ENCODE measurements at places on chromosomes 4 and X. TPM values are rescaled to one million over a fixed set of nuclear protein-coding genes. Genes with fewer than 3 reads are reported as not detected.

DNA sequence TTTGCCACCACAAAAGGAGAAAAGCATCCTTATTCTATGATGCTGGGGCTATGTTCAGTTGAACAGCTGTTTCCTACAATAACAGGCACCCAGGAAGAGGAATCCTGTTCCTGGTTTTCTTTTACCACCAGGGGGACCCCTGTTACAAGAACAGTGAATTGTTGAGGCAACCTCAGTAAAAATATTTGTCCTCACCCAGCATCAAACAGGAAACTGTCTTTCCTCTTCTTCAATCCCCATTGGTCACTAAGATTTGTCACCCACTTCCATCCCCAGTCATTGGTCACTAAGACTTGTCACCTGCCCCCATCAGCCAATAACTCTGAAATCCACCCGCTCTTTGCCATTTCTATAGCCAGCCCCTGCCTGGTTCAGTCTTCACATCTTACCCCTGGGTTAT lies 143.5 kb upstream of the GALNT7 start:
- DNase-seq: no peak

GRCh38 chrX:110178179-110178865 lies 139.6 kb downstream of the AMMECR1 start:
- no peak for DNase-seq

DNA sequence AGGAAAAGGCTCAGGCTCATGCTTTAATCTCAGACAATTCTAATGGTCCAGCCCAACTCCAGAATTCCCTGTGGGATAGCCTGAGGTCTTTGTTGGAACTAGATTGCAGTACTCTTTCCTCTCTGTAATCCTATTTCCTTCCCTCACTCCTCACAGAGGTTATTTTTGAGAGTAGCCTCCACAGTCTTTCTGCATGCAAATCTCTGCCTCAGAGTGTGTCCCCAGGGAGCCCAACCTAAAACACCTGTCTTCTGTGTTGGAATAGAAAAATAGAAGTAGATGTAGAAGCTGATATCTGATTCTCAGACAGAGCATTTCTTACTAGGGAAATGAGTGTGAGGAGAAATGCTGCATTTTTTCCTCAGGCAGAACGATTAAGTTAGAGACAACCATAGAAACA lies 915.5 kb upstream of the EPHA5 start:
- DNase-seq: no peak

DNA sequence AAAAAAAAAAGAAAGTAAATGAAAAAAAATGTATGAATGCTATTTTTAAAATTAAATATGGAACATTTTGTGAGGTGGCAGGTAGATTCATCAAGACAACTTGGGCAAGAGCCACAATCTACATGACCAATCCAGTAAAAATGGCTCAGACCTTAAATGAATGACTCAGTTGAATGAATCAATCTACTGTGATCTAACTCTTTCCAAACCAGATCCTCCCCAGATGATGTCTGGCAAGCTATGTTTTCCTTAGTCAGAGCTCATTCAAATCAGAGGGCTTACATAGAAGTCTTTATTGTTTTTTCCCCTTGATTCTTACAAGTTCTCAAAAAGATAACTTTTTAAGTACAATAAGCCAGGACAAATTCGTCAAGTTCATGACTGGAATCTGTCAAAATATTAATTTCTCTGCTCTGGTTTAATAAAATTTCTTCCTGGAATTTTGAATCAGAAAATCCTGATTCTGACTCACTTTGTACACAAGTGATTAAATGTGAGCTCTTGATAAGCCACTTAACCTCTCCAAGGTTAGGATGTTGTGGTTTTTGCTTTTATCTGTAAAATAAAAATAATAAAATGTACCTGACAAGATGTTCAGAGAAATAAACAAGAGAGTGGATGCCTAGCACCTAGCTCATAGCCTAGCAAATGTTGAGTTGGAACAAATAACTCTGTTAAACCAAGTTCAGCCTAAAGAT lies 105.6 kb upstream of the SMIM31 start:
- no peak for DNase-seq

DNA sequence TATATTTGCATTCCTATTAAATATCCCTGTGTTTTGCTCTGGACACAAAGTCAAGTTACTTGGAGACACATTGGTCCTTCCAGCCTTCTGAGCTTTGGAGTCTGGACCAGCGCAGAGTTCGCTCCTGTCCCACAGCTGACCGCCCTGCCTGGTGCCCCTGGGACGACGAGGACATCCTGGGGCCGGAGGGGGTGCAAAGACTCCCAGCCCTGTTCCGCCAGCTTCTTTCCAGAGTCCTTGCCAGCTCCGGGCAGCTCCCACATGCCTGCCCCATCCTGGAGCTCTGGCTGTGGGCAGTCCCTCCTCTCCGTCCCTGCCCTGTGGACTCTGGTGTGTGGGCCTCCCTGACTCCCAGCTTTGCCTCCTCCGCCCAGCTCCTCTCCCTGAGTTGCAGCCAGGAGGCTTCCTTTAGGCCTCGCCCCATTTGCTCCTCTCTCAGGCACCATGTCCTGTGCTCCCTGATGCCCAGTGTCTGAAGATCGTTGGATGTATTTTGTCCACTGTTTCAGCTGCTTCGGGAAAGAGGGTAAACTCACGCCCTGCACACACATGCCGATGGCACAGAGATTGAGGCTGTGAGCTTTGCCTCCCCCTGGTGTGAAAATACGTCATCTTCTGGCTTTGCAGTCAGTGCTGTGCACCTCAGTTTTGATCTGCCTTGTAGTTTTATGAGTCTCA lies 4.9 kb upstream of the PCGF3 start:
- DNase-seq: no peak

TEX11 gene
- total RNA-seq: not detected

Measured in CD8-positive, alpha-beta T cell (primary cell).